ENCODE measurements at places on chromosomes 11 and 22. TPM values are rescaled to one million over a fixed set of nuclear protein-coding genes. Genes with fewer than 3 reads are reported as not detected.

The SPECC1L gene
- total RNA-seq: 59.1 TPM

The HBB gene
- total RNA-seq: 77.3 TPM

The INS gene
- not detected for total RNA-seq

The NUP160 gene
- total RNA-seq: 18.3 TPM

GRCh38 chr11:266676-267439 lies 11.3 kb upstream of the NLRP6 start:
- DNase-seq: no peak

GRCh38 chr11:114256967-114257286 lies 39.3 kb upstream of the NNMT start:
- no peak for DNase-seq

DNA sequence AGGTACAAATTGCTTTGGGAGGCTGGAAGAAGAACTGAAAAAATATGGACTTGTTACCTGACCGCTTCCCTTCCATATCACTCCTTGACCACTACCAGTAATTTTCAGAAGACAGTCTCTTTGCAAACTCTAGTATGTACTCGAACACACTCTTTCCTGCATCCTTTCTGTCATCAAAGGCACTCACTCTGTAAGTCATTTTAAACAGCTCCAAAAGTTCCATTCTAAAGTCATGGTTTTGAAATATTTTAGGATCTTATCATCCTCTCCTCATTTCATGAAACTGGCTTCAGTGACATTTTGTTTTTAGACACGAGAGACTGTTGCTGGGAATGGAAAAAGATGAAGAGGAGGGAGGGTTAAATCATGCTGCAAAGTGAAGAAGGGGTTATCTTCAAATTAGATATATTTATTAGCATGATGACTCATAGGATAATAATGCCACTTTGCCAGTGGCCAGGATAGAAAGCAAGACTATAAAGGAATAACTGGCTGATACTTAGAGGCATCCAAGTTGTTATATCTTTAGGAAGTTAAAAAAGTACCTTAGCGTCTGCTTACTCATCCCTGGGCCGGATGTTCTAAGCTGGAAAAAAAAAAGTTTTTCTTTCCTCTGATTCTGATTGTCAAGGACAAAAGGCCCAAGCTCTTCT lies 549.3 kb downstream of the METTL15 start:
- no peak for DNase-seq

GRCh38 chr11:121067026-121067425 lies 34.0 kb upstream of the TECTA start:
- no peak for DNase-seq

DNA sequence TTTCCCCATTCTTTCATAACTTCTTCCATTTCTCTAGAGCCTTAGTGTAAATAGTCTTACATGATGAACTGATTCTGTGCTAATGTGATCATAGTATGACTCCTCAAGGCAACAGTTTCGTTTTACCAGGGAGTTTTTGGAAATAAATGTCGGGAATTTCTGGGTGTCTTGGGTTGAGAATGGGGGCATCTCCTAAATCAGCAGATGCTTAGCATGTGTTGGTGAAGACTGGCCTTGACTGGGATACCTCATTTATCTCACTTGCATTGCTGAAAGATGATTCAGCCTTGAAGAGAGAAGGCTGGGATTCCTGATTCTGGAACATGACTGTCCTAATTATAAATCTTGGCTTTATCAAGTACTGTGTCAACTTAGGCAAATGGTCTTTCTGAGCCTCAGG lies 115.7 kb upstream of the C11orf87 start:
- DNase-seq: no peak
